ENCODE measurements at places on chromosomes 5 and 9.

GRCh38 chr5:139197710-139198669 lies at the start of gene SIL1:
TSS of gene SIL1 (minus strand) at chr5:139198368. CDS start at chr5:139127843, 70,525 bp downstream.
- peak; percentile 96 for DNase-seq

- DNase-seq = no peak
Observed at GRCh38 chr5:9544502-9545135, 1.3 kb downstream of the SEMA5A start.

DNA sequence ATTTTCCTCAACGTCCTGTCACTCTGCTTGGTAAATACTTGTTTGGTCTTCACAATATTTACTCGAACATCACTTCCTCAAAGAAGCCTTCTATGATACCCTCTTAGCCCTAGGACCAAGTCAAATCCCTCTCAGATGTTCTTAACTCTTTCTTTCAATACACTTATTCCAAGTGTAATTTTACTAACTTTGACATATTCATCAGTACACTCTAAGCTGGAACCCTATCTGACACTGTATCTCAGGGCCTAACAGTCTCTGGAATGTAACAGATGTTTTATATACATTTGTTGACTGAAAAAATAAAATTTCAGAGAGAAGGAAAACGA lies 19.6 kb downstream of the SIL1 start:
- no peak for DNase-seq

- DNase-seq = no peak
Observed at GRCh38 chr5:8829323-8830029, 716.4 kb downstream of the SEMA5A start.

DNA sequence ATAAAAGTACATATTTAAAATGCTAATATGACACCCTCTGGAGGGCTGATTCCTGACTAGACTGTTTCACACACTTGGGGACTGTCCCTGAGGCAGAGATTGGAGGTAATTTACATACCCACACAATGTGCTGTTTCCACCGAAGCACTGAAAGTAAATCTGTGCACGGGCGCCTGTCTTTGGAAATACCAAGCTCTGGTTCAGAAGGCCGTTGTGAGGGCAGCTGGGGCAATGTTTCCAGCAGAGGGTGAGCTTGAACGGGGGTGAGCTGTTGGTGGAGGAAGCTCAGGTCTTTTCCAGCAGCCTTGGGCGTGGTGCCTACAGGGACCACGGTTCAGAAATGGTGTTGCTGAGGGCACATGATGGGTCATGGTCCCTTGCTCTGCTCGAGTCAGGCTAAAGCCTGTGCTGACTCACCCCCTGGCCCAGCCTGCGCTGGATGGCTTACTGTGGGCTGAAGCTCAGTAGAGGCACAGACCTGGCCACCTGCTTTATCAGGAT lies 25.8 kb upstream of the HMCN2 start:
- DNase-seq = no peak

DNA sequence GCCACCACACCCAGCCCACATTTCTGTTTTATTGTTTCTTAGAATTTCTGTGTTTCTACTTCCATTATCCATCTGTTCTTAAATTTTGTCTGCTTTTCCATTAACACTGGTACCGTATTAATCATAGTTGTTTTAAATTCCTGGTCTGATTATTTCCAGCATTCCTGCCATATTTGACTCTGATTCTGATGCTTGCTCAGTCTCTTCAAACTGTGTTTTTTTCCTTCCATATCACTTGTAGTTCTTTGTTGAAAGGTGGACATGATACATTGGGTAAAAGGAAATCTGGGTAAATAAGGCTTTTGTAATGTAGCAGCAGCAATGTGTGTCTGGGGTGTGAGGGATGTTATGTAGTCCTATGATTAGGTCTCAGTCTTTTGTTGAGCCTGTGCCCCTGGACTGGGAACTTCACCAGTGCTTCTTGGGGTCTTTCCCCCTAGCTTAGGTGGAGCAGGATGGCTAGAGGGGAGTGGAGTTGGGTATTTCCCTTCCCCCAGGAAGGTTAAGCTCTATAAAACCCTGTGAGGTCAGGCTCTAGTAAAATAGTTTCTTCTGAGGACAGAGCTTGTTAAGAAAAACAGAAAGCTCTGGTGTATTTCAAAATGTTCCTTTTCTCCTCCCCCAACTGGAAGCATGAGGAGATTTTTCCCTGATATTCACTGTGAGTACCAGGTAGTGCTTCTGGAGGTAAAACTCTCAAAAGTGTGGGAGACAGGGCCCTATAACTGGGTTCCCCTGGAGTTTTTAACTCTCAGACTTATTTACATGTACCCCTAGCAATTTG lies 10.1 kb upstream of the TMOD1 start:
- DNase-seq = no peak

All from activated CD8-positive, alpha-beta memory T cell treated with anti-CD3 and anti-CD28 coated beads for 1 hour (primary cell).